ENCODE measurements at places on chromosomes 2 and 18.
A peak's percentile ranks its signal among the peaks of the same experiment; 100 is the strongest.

GRCh38 chr2:644871-645270 is 32.3 kb downstream of the TMEM18 start:
- DNase-seq: no peak

DNA sequence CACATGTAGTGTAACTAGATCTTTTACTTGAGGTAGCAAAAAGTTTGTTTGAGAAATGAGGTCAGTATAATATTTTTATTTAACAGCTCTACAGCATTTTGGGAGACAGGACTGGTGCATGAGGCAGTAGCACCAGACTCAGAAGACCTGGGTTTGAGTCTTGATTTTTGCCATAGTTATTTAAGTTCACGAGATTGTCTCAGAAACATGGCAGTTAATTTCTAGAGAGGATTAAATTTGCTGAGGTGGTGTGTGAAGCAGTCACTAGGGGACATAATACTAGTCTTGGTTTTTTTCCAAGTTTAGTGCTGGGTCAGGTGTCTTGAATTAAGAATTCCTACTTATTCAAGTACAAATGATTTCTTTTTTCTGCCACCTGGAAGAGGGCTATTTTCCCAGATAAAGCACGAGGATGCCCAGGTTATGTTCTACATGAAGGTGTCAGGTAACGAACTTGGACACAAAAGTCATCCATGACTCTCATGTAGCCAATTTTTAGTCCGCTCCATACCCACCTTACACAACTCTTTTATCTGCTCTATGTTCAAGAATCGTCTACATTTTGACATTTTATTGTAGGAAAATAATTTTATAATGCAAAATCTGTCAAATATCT is 1.4 kb downstream of the MARCHF7 start:
- no peak for DNase-seq

DNA sequence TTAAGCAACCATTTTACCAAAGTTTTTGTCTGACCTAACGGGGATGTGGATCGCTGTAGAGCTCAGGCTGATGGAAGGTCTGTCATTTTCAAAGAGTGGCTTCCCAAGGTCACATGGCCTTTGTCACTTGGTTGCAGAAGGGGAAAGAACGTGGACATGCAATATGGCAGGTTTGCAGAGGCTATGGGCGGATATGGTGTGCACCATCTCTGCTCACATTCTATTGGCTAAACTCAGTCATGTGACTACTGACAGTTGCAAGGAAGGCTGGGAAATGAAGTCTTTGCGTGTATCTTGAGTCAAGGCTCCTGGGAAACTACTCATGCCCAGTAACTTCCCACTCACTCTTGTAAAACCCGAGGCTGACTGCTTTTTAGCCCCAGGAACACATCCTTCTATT is 96.8 kb downstream of the ST6GAL2 start:
- no peak for DNase-seq

- no peak for DNase-seq
Observed at GRCh38 chr2:197273485-197273884, 37.1 kb downstream of the ANKRD44 start.

- no peak for DNase-seq
Observed at GRCh38 chr2:241514553-241514952, 6.2 kb upstream of the STK25 start.

DNA sequence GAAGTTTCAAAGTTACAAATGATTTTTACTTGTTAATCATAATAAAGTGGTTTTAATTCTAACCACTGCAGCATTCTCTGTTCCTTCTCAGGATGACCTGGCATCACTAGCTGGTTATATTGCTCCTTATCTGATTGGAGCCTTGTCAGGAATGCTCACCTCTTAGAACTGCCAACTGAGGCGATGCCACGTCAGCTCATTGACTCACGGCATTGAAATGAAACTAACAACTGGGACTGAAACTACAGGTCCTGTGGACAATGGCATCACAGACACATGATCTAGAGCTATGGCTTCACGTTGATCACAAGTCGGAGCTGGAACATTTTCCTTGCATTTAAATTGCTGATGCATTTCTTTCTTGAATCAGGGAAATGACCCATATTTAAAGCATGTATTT is 54.9 kb upstream of the MAP2 start:
- DNase-seq: peak; percentile 86
